ENCODE measurements at places on chromosomes 1 and 21. TPM values are rescaled to one million over a fixed set of nuclear protein-coding genes. Genes with fewer than 3 reads are reported as not detected.
A peak's percentile ranks its signal among the peaks of the same experiment; 100 is the strongest.

The SLAMF9 gene
- not detected for polyA plus RNA-seq

The SH2D1B gene
- not detected for polyA plus RNA-seq

The LIN28A gene
- polyA plus RNA-seq: not detected

- peak overlapping the region; percentile 33 for H3K4me3 ChIP-seq
- DNase-seq: peak; percentile 2
- no peaks in the 10 kb centered on the region for H3K27me3 ChIP-seq
- H3K4me1 ChIP-seq: peaks cover 19% of the 10 kb centered on the region
- H3K36me3 ChIP-seq: no peaks in the 10 kb centered on the region
These were observed 26.3 kb upstream of the IER5 start for GRCh38 chr1:181061891-181062835.

DNA sequence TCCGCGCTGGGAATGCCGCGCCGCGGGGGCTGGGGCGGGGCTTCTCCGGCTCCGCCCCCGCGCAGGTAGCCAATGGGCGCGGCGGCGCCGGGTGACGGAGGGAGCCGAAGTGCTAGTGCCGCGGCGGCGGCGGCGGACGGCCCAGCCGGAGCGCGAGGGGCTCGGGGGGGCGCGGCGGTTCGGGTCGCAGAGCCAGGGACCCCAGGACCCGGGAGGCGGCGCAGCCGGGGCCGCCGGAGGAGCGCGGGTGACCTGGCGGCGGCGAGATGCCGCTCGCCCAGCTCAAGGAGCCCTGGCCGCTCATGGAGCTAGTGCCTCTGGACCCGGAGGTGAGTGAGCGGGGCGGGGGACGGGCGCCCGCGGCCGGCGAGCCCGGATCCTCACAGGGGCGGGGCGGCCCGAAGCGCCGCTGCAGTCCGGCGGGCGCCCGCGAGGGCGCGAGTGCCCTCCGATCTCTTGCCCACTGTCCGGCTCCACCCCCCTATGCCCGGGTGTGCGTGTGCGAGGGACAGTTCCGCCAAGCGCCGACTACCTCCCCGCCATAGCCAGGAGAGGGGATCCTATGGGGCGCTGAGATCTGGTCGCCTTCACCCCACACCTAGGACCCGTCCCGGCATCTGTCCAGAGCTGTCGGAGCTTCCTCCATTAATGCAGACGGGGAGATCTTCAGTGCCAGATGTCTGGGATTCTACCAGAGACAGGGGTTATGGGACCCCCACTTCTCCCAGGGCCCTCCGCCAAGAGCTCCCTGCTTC lies at the start of gene RPS6KA1:
RPS6KA1 (plus strand) TSS at position 107 of the 755 bp plus-strand sequence; CDS start at position 267, 160 bp downstream.
- H3K4me1 ChIP-seq: peaks cover 44% of the 10 kb centered on the region
- DNase-seq: peak; percentile 56
- H3K4me3 ChIP-seq: peak within 1 kb of the TSS; percentile 75
- H3K27me3 ChIP-seq: no peaks in the 10 kb centered on the region

DNA sequence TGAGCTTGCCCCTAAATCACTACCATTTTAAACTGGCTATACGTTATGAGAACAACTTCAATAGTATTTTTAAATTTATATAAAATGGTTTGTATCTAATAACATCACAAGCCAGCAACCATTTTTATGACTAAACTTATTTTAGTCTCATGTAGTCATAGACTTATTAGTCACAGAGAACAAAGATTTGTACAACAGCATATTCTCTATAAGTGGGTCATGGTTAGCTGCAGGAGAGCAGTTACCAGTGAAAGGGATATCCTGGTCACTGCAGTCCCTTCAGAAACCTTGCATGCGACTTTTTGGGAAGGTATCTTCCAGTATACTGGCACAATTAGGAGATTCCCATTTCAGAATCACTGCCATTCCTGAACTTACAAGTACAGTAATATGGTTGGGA lies 90.0 kb downstream of the HFM1 start:
- no peak overlapping the region for H3K27ac ChIP-seq
- H3K27me3 ChIP-seq: no peaks in the 10 kb centered on the region
- DNase-seq: no peak
- no peak overlapping the region for H3K4me3 ChIP-seq
- H3K4me1 ChIP-seq: no peaks in the 10 kb centered on the region

- H3K4me3 ChIP-seq: no peak overlapping the region
- H3K36me3 ChIP-seq: peaks cover 10% of the 10 kb centered on the region
- no peak overlapping the region for H3K27ac ChIP-seq
- no peak for DNase-seq
- H3K4me1 ChIP-seq: no peaks in the 10 kb centered on the region
These were observed 19.4 kb upstream of the SRSF4 start for GRCh38 chr1:29200906-29201594.

GRCh38 chr1:52164604-52165003 lies 22.7 kb downstream of the ZFYVE9 start:
- H3K36me3 ChIP-seq: no peaks in the 10 kb centered on the region
- no peak overlapping the region for H3K27ac ChIP-seq
- DNase-seq: no peak

DNA sequence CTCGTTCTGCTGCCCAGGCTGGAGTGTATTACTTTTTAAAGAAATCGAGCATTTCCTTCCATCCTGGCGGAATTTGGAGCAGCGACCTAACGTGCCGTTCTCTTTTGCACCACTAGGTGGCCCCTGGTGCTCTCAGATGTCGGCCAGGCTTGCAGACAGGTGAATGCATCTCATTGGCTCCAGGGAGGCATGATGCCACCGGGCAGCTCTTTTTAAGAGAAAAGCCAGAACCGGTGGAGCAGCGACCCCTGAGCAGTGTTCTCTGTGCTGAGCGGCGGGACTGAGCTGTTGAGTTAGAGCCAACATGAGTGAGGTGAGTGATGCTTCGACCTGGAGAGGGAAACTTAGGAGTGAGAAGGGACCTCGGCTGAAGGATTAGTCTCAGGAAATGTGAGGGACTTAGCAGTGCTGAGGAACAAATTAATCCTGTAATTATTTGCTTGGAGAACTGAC lies at the start of gene PCP4:
PCP4 (plus strand) TSS at position 241 of the 453 bp plus-strand sequence; CDS start at position 305, 64 bp downstream.
- H3K27me3 ChIP-seq: no peaks in the 10 kb centered on the region
- H3K36me3 ChIP-seq: no peaks in the 10 kb centered on the region
- no peak for DNase-seq
- H3K27ac ChIP-seq: no peak within 1 kb of the TSS
- H3K4me1 ChIP-seq: no peaks in the 10 kb centered on the region
